T1000 (cell line): ENCODE measurements at places on chromosomes 7 and 10.

GRCh38 chr10:44780426-44780825, 130.7 kb upstream of the TMEM72 start:
- no peak for DNase-seq

DNA sequence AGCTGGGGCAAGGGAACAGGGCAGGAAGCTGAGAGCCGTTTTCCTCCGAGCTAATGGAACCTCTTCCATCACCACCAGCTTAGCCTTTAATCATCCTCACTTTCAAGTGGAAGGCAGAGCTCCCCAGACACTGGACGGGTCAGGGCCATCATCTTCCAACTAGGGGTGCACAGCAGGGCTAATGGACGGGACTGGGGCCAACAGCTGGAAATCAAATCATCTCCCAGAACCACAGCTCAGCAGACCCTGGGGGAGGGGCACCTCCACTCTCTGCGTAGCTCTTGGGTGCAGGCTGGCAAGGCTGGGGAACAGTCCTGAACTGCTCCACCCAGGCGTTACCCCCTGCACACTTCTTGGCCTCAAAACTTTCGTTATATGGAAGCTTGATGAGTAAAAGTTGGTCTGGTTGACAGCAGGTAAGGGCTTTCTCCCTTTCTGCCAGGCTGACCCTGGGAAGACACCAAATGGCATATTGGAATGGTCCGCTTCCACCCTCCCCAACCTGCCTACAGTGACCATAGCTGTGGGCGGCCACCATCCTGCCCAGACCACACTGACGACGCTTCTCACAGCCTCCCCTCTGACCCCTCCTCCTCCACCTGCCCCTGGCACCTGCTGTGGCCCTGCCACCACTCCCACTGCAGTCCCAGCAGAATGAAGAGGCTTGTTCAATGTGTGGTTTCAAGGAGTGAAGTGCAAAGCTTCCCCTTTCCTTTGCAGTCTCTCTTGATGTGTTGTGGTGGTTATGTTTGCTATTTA, 51.7 kb upstream of the RET start:
- DNase-seq: no peak

DNA sequence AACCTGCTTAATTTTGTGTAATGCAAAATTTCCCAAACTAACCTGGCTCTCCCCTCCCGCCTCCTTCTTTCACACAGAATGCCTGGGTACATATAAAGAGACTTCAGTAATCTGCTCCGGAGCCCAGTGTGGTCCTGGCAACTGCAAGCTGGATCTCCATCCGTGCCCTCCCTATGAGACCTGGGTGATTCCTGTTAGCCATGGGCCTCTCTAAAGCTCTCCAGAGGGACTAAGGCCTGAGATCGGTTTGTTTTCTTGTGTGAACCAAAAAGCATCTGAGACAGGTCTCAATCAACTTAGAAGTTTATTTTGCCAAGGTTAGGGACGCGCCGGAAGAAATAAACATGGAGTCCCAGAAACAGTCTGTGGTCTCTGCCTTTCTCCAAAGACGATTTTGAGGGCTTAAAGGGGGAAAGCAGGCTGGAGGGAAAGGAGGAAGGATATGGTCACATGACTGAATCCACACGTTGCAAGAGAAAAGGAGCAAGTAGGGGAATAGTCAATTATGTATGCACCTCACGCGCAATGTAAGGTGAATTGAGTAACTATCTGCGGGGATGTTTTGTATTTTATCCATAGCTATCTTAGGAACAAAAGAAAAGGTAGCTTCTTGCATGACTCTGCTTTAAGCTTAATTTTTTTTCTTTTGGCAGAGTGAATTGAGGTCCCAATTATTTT, 46.2 kb upstream of the CCDC3 start:
- DNase-seq: no peak

DNA sequence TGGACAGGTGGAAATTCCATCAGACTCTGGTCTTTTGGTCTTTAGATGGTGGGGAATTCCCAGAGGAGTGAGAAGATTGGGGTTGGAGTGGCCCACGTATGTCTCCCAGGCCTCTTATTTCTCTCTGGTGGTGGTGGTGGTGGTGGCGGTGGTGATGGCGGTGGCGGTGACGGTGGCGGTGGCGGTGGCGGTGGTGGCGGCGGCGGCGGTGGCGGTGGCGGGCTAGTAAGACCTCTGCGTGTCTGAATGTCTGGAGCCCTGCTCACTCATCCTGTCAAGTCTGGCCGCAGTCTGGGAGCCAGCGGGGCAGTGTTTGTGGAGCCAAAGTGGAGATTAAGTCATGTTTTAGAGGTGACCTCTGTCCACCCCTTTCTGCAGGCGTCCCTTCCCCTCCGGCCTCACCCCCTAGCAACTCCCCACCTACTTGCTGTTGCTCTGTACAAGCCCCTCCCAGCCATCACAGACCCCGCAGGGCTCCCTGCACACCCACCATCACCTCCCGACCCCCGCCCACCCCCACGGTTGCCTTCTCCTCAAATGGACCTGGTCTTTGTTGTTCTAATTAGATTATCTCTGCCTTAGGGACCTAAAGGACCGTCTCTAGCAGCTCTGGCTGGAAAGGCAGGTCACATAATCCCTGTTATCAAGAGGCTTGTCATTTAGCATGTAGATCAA, 165.0 kb upstream of the TBX20 start:
- DNase-seq: no peak

- DNase-seq: no peak
These were observed 153.2 kb downstream of the KLF6 start for GRCh38 chr10:3631701-3632330.

GRCh38 chr7:44187636-44188416, 1.4 kb downstream of the GCK start:
- DNase-seq: no peak

- no peak for DNase-seq
These were observed 96.7 kb downstream of the ANLN start for GRCh38 chr7:36486336-36486735.

GRCh38 chr10:24951201-24952142, 934 bp downstream of the PRTFDC1 start:
- no peak for DNase-seq

DNA sequence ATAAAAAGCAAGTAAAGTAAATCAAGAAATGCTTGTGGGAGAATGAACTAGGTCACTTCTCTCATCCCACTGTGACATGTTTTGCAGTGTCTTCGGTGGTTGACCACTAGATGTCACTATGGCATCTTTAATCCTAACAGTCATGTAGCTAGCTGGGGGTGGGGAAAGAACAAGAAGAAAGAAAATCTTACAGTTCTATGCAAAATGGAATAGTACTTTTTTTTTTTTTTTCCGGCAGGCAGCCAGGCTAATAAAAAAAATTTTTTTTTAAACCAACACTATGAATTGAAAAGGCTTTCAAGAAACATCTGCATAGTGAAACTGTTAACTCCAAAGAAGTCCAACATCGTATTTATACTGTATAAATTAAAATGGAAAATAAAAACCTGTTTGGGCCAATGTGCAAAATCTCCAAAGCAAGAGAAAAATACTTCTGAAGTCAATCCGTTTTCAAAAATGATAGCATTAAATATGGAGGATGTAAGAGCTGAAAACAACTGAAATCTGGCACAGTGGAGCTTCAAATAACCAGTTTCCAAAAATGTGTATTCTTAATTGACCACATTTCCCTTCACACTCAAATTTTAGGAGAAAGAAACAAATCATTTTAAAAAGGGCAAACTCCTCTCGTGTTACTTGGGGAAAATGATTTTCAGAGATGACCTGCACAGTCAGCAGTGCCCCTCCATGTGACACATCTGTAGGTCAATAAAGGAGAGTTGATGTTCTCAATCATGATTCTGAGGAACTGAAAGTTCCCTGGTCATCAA, 38.5 kb downstream of the CDK1 start:
- DNase-seq: peak; percentile 21

DNA sequence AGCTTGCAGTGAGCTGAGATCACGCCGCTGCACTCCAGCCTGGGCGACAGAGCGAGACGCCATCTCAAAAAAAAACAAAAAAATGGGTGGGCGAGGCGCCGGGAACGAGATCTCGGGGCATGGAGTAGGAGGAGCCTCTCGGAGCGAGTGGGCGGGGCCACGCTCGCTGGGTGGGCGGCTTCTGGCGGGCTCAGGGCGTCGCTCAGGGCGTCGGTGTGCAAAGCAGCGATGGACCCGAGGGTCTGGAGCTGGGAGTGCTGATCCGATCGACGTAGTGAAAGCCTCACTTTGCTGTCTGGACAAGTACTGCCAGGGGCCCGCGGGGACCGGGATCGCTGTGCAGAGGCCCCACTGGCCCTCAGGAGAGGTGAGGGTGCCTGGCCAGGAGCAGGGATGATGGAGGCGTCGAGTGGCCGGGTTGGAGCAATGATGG, 22.6 kb upstream of the AMZ1 start:
- DNase-seq: no peak

GRCh38 chr10:14839305-14839695, 1.2 kb downstream of the HSPA14 start:
- DNase-seq: peak; percentile 79

DNA sequence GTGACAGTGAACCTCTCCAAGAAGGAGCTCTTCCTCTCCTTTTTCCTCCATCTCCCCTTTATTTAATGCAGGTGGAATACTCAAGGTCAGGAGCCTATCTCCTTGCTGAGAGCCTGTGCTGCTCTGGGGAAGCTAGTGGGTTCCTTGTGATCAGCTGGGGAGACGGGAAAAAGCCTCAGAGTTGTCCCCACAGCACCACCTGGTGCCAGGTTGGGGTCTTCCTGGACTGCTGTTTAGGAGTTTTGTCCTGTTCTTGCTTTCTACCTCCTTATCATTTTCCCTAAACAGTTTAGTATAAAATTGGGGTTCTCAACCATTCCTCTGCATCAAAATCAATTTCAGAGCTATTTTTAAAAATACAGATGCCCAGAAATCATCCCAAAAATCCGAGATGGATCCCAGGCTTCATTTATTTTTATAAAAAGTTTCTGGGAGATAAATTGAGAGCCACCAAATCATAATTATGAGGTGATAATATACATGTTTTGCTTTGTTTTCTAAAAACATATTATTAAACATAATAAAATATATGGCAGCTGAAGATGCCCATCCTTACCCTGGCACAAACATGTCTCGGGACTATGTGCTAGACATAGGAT, 44.3 kb downstream of the MACC1 start:
- peak; percentile 10 for DNase-seq

DNA sequence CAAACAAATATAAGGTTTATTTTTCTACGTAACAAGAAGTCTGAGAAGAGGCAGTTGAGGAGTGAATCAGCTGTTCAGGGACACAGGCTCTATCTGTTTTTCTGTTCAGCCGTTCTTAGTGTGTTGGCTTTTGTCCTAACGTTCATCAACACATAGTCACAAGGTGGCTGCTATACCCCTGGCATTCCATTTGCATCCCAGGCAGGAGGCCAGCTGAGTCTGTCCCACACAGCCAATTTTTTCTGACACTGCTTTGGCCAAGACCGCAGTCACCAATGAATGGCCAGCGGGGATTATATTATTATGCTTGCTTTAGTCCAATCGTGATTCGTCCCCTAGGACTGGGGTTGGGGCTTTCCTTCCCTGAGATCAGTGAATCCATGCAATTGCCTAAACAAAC, 143.4 kb upstream of the CHST15 start:
- DNase-seq: no peak

- DNase-seq: no peak
These were observed 201.2 kb upstream of the PRKCQ start for GRCh38 chr10:6781133-6781770.

GRCh38 chr10:59177031-59177797, 771 bp downstream of the PHYHIPL start:
- DNase-seq: peak; percentile 52

GRCh38 chr10:78307576-78307975, 273.9 kb downstream of the RPS24 start:
- no peak for DNase-seq

DNA sequence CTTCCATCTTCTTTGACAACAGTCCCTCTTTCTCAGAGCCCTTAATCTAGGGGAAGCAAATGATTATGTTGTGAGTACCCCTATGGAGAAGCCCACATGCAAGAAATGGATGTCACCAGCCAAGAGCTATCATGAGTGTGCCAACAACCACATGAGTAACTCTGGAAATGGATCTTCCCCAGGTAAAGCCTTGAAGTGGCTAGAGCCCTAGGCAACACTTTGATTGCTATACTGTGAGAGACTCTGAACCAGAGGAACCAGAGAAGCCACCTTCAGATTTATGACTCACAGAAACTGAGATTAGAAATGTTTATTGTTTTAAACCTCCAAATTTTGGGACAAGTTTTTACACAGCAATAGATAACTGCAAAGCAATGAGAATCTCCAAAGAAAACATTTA, 60.9 kb upstream of the COL1A2 start:
- DNase-seq: no peak

- DNase-seq: no peak
These were observed 5.4 kb upstream of the DMTF1 start for GRCh38 chr7:87146740-87147386.

- DNase-seq: no peak
These were observed 71.2 kb upstream of the COL13A1 start for GRCh38 chr10:69730251-69731156.

DNA sequence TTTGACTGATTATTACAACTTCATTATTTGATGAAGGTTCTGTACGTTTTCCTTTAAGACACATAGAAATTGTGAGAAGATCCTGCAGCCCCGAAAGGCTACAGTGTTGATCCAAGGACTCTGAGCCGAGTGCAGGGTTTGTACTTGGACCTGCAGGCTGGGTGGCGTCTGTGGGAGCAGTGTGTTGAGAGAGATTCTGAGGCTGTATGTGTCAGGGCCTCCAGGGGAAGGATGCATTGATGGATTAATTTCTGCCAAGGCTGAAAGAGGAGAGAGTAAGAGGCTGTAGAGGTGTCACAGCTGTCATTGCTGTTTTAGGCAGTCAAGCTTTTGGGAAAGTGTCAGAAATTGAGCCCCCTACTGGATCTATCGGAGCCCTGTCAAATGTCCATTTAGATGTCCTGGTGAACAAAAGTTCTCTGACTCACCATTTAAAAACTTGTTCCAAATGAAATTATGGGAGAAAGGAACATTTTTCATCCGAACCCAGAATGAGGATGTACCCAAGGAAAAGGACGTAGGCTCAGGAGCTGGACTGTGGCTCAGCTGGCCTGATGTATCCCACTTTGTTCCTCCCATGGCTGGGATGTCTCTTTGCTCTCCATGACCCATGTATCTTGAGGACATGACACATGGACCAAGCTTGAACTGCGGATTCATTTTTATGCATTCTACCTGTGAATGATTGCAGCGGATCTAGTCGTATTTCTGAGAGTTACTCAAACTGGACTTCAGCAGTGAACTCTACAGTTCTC, 102.2 kb downstream of the TCF7L2 start:
- DNase-seq: no peak

GRCh38 chr10:115980470-115980869, 292.5 kb downstream of the GFRA1 start:
- no peak for DNase-seq

DNA sequence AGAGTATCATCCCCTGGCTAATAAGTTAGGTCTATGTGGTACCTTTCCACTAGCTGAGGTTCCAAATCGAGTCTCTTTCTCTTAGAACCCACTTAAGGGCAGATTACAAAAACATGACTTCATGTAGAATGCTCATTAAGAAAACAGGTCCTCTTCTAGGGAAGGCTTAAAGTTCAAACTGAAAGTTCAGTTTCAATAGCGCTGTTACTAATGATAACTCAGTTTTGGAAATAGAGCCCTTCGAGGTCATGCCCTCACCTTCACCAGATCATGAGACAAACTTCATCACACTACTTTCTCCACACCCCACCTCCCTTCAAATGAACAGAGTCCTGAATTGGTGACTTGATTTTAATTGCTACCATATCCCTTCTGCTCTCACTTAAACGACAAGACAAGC, 26.2 kb downstream of the HGF start:
- DNase-seq: no peak

GRCh38 chr10:129029851-129030602, 437.0 kb upstream of the MGMT start:
- DNase-seq: no peak
